ENCODE measurements at places on chromosomes 5 and 9.

DNA sequence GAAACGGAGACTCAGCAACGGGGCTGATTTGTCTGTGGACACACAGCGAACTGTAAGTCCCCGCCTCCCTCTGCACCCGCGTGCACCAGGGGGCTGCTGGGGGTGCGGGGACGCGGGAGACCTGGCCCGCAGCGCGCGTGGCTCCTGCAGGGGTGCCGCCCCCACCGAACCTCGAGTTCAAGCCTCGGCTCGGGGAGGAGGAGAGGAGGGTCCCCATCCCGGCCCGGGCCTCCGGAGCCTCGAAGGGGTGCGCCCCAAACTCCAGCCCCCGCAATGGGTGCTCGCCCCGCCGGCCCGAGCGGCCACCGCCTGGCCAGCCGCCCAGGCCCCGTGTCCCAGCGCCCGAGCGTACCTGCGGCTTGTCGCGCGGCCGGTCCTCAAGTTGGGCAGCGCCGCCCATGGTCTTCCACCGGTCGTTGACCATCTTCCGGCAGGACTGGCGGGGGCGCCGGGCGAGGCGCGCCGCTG is 829 bp downstream of the FIBCD1 start:
- DNase-seq: no peak

GRCh38 chr9:764105-764524 is 77.4 kb upstream of the DMRT1 start:
- DNase-seq: peak; percentile 80

- DNase-seq: no peak
Observed at GRCh38 chr5:154345255-154345952, 100.4 kb upstream of the SAP30L start.

- DNase-seq: no peak
Observed at GRCh38 chr5:178330791-178331404, 98.3 kb upstream of the PHYKPL start.

DNA sequence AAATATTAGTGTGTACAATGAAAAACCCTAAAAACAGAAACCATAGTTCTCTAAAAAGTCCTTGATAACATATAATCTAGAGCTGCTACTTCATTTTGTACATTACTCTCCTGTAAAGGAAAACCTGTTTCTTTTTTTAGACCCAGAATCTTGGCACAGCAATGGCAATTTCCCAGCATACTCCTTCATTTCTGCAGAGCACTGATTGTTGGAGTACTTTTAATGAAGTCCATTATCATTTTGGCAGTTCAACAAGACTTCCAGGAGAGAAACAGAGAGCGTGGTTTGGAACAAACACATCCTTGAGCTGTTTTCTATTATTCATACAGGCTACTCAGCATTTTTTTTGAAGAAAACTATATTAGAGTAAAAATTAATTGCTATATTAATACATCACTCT is 22.7 kb upstream of the MROH2B start:
- no peak for DNase-seq

DNA sequence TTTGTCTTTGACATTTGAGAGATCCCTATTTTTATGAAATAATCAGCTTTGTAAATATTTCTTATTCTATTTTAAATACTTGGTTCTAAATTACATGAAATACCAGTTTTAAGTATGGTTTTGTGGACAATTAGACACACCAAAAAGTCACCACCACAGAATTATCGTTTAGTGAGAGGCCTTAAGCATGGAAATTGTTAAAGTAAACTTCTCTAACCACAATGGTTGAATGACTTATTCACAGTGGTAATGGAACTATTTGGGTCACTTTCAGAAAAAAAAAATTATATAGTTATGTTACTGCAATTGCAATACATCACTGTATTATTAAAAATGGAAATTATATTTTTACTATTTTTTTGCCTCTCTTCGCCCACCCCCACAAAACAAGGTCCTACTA is 1252.5 kb downstream of the EFNA5 start:
- DNase-seq: no peak

DNA sequence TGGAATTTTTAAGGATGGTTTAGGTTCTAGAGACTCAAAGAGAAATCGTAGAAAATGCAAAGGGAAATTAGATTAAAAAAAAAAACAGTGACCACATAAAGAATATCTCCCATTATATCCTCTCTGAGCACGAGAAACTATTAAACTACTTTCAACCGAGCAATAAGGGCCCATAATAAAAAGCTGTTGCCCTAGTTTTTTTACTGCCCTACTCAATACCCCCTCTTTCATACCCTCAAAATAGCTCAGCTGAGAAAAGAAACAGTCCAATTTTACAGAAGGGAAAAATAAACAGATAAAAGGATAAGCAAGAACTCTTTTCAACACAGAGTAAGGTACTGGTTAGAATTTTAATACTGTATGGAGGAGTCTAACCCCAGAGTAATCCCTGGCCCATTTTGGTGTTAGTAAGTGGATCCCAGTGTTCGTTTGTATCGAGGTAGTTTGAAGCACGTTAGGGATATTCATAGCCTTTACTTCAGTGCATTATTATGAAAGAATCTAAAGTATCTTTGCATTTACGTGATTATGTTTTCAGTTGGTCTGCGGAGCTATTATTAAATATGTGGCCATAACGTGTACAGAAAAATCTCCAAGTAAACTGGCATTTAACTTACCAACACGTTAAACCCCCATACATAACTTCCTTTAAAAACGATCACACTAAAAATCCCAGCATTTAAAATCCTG is 980 bp upstream of the RHOBTB3 start:
- DNase-seq: no peak

DNA sequence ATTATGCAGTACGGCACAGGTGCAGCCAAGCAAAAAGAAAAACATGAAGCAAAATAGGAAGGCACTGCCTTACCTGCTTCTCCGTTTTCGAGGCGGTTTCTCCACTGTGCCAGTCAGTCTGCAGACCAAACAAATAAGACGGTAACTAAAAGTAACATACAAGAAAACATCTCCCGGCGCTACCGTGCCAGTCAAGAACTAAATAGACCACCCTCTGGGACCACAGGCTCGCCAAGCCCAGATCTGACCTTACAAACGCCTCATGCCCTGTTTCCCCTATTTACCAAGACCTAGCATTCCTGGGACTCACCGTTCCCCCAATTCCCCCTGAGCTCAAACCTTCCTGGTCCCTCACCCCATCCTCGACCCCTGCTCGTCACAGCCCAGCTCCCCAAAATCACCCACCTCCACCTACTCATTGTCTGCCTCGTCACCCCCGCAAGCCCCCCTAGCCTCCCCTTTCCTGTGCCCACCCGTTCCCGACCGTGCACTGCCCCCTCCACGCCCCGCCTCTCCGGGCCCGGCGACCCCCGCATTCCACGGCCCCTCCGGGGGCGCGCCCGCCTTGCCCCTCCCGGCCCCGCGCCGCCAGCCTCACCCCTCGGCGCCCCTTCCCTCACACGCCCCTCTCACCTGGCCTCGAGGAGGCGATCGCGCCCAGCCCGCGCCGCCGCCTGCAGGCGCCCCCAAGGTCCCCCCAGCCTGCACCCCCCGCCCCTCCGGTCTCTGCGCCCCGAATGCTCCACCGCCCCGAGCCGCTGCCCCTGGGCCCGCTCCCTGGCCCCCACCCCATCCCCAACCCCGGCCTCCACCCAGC is 560 bp downstream of the SCAI start:
- no peak for DNase-seq

GRCh38 chr9:19336166-19336565 is 43.9 kb downstream of the RPS6 start:
- no peak for DNase-seq

DNA sequence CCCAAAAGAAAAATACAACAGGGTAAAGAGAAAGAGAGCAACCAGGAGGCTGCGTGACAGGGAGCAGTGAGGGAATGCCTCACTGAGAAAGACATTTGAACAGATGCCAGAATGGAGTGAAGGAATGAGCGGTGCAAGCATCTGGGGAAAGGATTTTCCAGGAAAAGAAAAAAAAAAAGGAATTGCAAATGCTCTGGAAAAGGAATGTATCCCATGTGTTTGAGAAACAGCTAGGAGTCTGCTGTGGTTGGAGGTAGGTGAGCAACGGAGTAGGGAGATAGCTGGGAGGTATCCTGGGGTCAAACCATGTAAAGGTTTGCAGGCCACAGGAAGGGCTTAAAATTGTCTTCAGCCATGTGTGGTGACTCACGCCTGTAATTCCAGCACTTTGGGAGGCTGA is 23.6 kb upstream of the CEMIP2 start:
- DNase-seq: no peak

GRCh38 chr9:118533101-118533500 is 828.9 kb downstream of the TLR4 start:
- DNase-seq: no peak

DNA sequence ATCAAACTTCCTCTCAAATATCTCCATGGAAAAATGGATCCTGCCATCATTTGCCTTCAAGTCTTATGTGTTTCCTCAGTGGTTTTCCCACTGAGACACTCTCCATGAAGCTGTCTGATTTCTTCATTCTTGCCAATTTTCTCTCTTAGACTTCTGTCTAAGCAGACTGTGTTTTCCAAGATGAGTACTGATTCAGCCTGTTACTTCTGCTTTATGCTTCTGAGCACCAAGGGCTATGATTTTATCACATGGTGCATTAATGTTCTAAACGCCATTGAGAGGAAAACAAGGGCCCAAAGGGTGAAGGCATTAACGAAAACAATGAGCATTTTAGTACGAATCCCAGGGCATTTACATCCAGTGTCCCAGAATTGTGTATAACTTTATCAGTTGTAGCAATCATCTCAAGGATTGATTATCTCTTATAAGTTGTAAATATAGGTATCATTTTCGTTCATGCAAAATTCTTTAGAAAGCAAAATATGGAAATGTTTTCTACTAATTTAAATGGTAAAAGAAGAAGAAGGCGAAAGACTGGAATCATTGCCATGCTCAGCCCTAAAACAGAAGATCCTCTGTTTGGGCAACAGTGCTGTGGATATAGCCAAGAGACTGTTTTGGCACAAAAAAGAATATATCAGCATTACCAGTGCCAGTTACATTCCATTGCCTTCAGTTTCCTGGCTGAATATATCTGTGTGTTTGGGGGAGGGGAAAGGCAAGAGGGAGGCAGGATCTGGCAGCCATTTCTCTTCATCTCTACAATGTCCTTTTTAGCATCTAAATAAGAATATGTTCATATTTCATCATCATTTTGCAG is 537.6 kb downstream of the ANXA1 start:
- DNase-seq: no peak

DNA sequence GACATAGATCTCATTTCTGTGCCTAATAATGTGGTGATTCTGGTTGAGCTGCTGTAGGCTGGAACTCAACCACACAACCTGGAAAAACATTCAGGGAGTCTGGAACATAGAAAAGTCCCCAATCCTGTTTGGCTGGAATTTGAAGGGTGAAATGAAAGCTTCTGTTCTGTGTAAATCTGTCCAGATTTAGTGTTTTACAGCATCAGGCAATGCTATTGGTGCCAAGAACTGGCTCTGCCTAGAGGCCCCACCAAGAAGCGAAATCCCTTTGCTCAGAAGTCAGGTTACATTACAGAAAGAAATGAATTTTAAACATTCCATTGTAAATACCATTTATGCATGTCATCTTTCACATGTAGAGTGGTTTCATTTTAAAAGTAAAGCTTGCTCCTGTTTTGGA is 56.3 kb downstream of the TMEM174 start:
- DNase-seq: no peak

GRCh38 chr5:79695526-79695925 is 5.9 kb downstream of the CMYA5 start:
- DNase-seq: no peak

Data from activated CD4-positive, alpha-beta T cell treated with anti-CD3 and anti-CD28 coated beads, Interleukin-2, Interleukin-4, amounts not matched to agents 100 ng/mL and 50 ng/mL, durations not matched to agents 16 hours and 8 hours (primary cell).